ENCODE measurements at places on chromosomes 11 and 22. TPM values are rescaled to one million over a fixed set of nuclear protein-coding genes. Genes with fewer than 3 reads are reported as not detected.
A peak's percentile ranks its signal among the peaks of the same experiment; 100 is the strongest.

GRCh38 chr22:42758931-42759629 is 38.4 kb upstream of the A4GALT start:
- H3K27me3 ChIP-seq: no peaks in the 10 kb centered on the region
- no peak overlapping the region for H3K27ac ChIP-seq
- no peaks in the 10 kb centered on the region for H3K4me1 ChIP-seq
- no peak overlapping the region for H3K4me3 ChIP-seq
- no peak for DNase-seq

Gene FOSL1
- polyA plus RNA-seq: 1.6 TPM

GRCh38 chr11:34948696-34949095 is 32.3 kb downstream of the PDHX start:
- H3K36me3 ChIP-seq: no peaks in the 10 kb centered on the region
- peaks cover 4% of the 10 kb centered on the region for H3K4me1 ChIP-seq
- no peak overlapping the region for H3K4me3 ChIP-seq
- DNase-seq: no peak
- no peaks in the 10 kb centered on the region for H3K27me3 ChIP-seq

- no peak overlapping the region for H3K4me3 ChIP-seq
- no peaks in the 10 kb centered on the region for H3K27me3 ChIP-seq
- peaks cover 7% of the 10 kb centered on the region for H3K4me1 ChIP-seq
- DNase-seq: no peak
- peaks cover 53% of the 10 kb centered on the region for H3K36me3 ChIP-seq
Observed at GRCh38 chr11:121614636-121615240, 162.0 kb upstream of the SORL1-AS1 start.

DNA sequence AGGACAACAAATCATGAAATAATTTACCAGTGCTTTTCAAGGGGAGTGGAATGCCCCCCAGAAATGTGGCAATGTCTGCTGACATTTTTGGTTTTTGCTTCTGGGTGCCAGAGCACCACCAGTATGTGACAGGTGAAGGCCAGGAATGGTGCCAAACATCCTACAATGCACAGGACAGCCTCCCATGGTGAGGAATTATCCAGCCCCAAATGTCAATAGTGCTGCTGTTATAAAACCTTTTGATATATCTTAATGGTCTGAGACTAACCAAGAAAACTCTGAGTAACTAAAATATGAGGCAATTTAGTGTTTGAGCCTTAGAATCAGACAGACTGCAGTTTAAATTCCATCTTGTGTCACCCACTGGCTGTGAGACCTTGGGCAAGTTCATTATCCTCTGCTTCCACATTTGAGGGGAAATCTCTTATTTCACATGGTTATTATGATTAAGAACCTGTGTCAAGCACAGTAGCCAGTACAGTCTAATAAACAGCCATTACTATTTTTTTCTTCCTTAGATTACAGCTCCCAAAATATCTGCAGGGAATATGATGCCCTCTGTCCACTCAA is 69.5 kb downstream of the AMBRA1 start:
- DNase-seq: no peak
- no peak overlapping the region for H3K27ac ChIP-seq
- H3K4me1 ChIP-seq: no peaks in the 10 kb centered on the region
- no peak overlapping the region for H3K4me3 ChIP-seq
- H3K27me3 ChIP-seq: no peaks in the 10 kb centered on the region
- no peaks in the 10 kb centered on the region for H3K36me3 ChIP-seq

Gene TMEM9B
- 48.3 TPM for polyA plus RNA-seq

GRCh38 chr11:36253238-36253637 is 36.0 kb downstream of the COMMD9 start:
- no peak overlapping the region for H3K4me3 ChIP-seq
- no peaks in the 10 kb centered on the region for H3K36me3 ChIP-seq
- no peaks in the 10 kb centered on the region for H3K4me1 ChIP-seq
- H3K27me3 ChIP-seq: no peaks in the 10 kb centered on the region
- no peak overlapping the region for H3K27ac ChIP-seq

DNA sequence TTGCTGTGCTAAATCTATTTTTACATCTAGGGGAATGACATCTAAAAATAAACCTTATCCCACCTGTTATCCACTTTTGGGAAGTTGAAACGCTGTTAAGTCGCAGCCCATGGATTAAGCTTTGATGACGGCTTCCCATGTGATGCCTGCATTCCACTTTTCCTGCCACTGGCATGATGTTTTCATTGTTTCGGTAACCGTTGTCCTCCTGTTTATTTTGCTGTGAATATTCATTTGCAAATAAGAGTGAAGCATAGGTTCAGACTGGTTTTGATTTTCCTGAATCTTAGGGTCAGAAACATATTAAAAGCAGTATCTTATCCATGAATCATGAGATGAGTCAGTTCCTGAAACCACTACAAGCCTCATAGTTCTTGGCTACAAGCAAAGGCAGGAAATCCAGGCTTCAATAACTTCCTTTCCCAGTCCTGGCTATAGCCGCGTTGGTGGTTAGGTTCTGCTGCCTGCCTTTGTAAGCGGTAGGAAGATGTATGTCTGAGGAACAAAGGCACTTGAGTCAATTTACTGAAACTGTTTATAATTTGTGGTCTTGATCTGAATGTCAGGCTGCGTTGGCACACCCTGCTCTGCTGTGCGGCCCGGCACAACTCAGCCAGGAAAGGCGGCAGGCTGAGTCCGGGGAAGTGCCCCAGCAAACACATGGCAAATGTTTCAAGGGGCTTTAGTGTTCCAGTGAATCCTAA is 19.4 kb downstream of the TEAD1 start:
- H3K4me1 ChIP-seq: no peaks in the 10 kb centered on the region
- peak overlapping the region; percentile 26 for H3K4me3 ChIP-seq
- no peaks in the 10 kb centered on the region for H3K27me3 ChIP-seq
- peak overlapping the region; percentile 90 for H3K27ac ChIP-seq
- no peaks in the 10 kb centered on the region for H3K36me3 ChIP-seq

Gene EHF
- polyA plus RNA-seq: 151 TPM

Gene DNAJB7
- 0.60 TPM for polyA plus RNA-seq

DNA sequence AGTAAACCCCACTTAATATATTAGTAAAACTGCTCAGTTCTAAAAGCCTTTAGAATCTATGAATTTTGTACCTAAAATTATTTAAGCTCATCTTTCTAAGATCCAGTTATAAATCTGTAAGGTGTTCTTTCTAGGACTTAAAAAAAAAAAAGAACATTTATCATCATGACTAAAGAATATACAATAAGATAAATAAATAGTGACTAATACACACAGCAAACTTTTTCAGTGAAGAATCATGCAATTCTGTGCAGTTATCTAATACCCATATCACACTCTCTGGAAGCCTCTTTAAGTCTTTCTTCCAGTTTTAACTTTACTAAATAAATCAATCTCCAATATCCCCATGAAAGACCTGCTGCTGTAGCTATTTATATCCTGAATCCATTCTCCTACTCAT is 59.8 kb downstream of the CEP57 start:
- no peaks in the 10 kb centered on the region for H3K27me3 ChIP-seq
- no peak for DNase-seq
- no peak overlapping the region for H3K4me3 ChIP-seq
- no peak overlapping the region for H3K27ac ChIP-seq
- H3K36me3 ChIP-seq: no peaks in the 10 kb centered on the region

DNA sequence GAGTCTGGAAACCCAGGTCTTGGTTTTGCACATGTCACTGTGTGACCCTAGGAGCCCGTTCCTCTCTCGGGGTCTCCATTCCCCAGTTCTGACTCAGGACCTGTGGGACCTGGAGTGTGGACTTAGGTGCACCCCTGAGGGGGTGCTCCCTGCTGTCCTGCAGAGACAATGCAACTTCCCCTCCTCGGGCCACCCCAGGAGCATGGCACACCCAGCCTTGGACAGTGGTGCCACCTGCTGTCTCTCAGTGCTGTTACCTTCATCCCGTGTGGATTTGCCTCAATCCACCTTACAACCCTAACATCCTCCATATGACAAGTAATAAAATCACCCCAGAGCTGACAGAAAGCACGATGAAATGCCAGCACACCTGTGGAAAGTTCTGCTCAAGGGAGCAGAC is 27.5 kb upstream of the CRYBB3 start:
- no peaks in the 10 kb centered on the region for H3K27me3 ChIP-seq
- no peaks in the 10 kb centered on the region for H3K36me3 ChIP-seq
- no peaks in the 10 kb centered on the region for H3K4me1 ChIP-seq
- H3K4me3 ChIP-seq: no peak overlapping the region

DNA sequence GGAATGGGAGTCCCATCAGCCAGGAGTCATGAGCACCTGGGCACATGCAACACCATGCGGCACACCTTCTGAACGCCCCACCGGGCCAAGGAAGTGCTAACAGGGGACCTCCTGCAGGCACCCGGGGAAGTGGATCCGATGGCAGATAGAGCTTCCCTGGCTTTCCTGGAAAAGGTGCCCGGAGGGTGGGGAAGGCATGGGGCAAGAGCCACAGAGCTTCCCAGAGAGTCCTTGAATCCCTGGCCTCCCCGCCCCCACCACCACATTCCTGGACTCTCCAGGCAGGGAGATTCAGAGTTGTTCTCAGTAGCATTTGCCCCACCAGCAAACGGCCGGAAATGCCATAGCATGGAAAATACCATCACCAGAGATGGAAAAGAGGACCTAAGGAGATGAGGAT is 8.3 kb downstream of the TRIM29 start:
- H3K27ac ChIP-seq: peak overlapping the region; percentile 74
- DNase-seq: peak; percentile 55
- no peak overlapping the region for H3K4me3 ChIP-seq
- H3K4me1 ChIP-seq: peaks cover 22% of the 10 kb centered on the region

Gene PIK3IP1
- 6.0 TPM for polyA plus RNA-seq

Gene OR51B4
- polyA plus RNA-seq: not detected

DNA sequence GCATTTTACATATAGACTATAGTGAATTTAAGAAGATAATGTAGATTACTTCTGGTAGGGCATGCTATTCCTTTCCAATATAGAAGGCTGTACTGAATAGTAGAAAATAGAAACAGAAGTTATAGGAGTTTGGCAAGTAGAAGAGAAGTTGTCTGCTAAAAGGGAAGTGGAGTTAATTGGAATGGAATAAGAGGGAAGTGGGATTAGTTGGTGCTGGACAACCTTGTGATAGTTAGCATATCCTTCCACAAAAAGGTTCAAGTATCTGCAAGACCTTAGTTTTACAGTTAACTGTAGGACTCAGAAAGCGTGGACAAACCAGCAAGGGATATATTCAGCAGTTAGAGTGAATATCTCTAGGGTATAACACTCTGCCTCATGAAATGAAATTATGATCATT is 185.5 kb downstream of the SWAP70 start:
- H3K27me3 ChIP-seq: no peaks in the 10 kb centered on the region
- H3K27ac ChIP-seq: no peak overlapping the region
- no peak overlapping the region for H3K4me3 ChIP-seq

GRCh38 chr11:117443266-117444186 is 115.9 kb downstream of the CEP164 start:
- no peaks in the 10 kb centered on the region for H3K36me3 ChIP-seq
- H3K27me3 ChIP-seq: no peaks in the 10 kb centered on the region
- H3K4me1 ChIP-seq: no peaks in the 10 kb centered on the region
- DNase-seq: peak; percentile 69
- no peak overlapping the region for H3K27ac ChIP-seq
- no peak overlapping the region for H3K4me3 ChIP-seq

DNA sequence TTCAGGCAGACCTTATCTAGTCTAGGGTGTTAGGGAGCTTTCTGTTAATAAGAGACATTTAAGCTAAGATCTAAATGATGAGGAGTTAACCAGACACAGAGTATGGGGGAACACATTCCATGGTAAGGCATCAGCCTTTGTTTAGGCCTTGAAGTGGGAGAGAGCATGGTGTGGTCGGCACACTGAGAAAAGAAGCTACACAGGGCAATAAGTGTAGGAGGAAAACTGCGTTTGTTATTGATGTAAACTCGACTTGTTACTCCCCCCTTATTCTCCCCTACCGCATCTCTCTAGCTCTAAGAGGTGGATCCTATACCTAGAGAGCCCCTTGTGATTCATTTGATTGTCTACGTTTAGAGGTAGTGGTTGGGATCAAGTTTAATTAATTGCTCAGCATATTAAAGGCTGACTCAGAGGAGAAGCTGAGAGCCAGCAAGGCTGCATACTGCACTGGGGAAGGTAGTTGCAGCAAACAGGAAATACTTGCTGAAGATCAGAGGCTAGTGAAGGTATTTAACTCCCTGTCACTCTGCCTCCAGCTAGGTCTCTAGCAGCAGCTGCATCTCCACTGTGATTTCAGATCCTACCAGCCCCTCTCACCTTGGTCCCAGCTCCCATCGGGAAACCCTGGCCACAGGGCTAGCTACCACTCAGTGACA is 86.8 kb upstream of the TEAD1 start:
- H3K4me3 ChIP-seq: no peak overlapping the region
- no peaks in the 10 kb centered on the region for H3K27me3 ChIP-seq
- DNase-seq: no peak
- no peak overlapping the region for H3K27ac ChIP-seq

Gene C11orf16
- polyA plus RNA-seq: not detected

DNA sequence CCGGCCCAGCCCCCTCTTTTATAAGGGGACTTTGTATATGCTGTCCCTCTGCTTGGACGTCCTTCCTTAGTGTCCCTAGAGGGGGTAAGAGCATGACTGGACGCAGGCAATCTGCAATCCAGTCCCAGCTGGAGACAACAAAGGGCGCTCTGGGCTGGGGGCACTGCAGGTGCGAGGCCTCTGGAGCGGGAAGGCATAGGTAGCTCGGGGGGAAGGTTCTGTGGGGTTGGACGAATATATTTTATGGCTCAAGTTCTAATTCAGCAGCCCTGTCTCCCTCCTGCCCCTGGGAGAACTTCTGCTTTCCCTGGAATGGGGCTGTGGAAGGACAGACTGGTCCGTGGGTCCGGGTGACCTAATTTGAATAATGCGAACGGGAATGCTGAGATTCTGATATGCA is 40.0 kb downstream of the KCNJ4 start:
- peak; percentile 55 for DNase-seq
- no peaks in the 10 kb centered on the region for H3K27me3 ChIP-seq
- H3K4me3 ChIP-seq: no peak overlapping the region
- H3K4me1 ChIP-seq: peaks cover 13% of the 10 kb centered on the region
- H3K36me3 ChIP-seq: no peaks in the 10 kb centered on the region
- H3K27ac ChIP-seq: no peak overlapping the region

Gene TRIM49
- not detected for polyA plus RNA-seq

DNA sequence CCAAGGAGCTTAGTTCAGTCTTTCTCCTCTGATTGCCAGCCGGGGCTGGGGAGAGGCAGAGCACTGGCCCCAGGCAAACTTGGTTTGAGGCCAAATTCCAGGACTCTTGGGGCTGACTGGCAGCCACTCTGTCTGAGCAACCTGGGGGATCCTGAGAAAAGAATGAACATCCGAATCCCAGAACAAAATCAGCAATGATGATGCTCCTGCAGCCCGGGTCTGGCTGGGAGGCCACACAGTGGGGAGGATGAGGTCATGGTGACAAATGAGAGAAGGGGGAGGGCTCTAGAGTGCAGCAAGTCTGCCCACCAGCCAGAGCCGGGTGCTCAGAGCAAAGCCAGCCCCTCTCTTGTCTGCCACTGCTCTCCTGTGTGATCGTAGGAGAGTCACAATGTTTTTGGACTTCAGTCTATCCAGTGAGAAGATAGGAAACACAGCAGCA is 71.8 kb upstream of the PAX6 start:
- H3K36me3 ChIP-seq: no peaks in the 10 kb centered on the region
- DNase-seq: no peak
- H3K27ac ChIP-seq: no peak overlapping the region
- H3K4me3 ChIP-seq: no peak overlapping the region
- no peaks in the 10 kb centered on the region for H3K4me1 ChIP-seq
- H3K27me3 ChIP-seq: no peaks in the 10 kb centered on the region

Data from sigmoid colon (tissue), 7 donors.